ENCODE measurements at places on chromosomes 3 and 15.

- no peak for DNase-seq
Observed at GRCh38 chr3:25273582-25274171, 154.4 kb upstream of the RARB start.

DNA sequence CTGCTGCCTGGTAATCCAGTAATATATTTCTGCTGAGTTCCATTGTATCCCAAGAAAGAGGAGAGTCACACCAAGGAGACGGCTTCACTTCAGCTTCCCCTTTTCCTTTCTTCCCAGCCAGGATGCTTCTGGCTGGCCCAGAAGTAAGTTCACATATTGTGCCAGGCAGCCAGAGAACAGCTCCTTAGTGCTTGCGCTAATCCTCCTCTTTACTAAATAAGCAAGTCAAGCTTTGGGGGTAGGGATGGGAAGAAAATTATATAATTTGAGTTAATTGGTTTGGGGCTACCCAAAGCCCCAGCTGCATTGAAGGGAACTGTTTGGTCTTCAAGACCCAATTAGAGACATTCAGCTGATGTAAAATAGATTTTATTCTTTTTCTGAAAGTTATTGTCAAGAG is 218.8 kb upstream of the HES1 start:
- no peak for DNase-seq

GRCh38 chr15:40252438-40253166 is 13.7 kb downstream of the PAK6 start:
- DNase-seq, result no peak

DNA sequence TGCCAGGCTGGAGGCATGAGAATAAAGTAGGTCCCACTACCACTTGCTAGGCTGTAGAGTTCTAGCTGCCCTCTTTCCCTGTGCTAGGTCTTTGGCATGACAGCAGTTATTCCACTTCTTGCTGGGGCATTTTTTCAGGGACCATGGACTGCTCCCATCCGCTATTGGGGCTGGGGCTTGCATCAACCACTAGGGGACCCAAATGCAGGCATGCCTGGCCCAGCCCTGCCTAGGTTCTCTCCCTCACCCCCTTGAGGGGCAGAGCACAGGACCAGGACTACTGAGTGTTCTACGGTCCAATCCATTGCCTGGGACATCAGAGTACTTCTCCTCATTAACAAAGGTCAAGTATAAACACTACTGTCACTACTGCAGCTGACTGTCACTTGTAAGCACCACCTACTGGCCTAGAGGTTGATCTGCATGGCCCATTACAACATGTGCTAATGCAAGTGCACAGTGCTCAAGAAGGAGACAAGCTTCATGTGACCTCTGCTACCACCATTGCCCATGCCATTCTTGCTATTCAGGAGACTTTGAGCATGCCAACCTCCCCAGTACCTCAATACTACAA is 270.5 kb downstream of the MBNL1 start:
- DNase-seq, result no peak

GRCh38 chr15:43440721-43441281 is 52.2 kb downstream of the TP53BP1 start:
- DNase-seq, result peak; percentile 22

DNA sequence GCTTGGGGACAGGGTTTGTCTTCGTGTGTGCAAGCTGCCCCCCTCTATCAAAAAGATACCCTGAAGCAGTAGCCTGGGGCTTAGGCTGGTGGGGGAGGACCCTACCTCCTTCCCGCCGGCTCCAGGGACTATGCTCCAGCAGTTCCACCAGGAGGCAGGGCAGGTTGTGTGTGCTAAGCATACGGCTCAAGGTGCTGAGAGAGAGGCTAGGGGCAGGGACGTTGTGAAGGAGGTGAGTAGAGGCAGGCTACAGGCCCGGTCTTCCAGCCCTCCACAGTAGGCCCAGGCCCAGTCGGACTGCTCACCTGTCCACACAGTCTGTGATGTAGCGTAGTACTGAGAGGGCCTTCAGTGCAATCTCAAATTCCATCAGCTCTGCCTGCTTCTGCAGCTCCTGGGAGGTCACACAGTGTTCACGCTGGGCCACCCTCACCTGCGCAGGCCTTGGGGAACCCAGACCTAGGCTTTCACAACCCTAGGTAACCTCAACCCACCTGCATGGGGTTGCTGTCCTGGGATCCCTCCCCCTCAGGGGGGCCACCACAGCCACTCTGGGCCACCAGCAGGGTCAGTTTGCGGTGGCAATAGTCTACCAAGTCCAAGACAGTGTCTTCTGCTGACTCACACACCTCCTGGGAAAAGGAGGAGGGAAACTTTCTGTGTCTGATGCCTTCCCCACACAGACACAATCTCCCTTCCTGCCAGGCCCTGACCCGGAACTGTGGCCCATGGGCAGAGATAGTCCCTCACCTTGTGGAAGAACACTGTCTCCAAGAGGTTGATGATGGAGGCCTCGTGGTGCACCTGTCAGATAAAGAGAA is 2.4 kb upstream of the RASSF1 start:
- DNase-seq, result no peak

- DNase-seq, result no peak
Observed at GRCh38 chr3:18510947-18511346, 85.8 kb upstream of the SATB1 start.

GRCh38 chr3:147699175-147699838 is 290.1 kb downstream of the ZIC1 start:
- DNase-seq, result no peak

DNA sequence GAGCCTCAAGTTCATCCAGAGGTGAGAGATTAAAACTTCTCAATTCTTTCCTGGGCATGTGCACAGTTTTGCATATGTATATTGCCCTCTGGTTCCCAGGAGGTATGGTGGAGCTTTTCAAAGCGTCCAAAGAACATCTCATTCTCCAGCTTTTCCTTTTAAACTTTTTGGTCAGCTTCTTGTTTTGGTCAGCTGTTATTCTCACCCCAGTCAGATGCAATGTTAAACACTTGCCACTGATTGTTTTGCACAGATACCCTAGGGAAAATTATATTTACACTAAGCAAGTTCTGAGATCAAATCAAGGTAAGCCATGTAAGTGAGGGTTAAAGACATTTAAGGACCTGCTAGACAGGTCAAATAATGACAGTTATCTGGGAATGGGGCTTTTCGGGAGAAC is 261.3 kb downstream of the EDEM1 start:
- no peak for DNase-seq

DNA sequence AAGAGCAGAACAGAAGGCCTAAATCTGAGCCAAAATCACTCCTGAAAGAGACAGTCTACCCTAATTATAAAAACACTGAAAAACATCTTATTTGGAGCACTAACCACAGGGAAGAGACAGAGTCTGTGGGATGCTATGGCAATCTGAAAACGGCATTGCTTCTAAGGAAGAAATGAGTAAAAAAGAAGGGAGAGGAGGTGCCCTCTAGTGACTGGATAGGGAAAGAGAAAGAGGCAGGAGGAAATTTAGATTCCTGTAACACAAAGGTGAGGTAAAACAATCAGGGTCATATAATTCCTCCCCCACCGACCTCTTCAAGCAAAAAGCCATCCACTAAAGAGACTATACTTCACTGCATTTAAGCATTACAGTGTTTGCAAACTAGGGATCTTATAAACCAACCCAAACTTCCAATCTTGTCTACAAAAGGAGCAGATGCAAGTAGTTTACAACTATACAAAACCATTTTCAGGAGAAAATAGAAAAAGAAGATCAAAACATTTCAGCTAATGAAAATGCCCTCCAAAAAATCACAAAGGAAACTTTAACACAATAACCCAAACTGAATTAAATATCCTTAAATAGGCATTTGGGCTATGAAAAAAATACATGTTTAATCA is 32.6 kb downstream of the HACD2 start:
- no peak for DNase-seq

GRCh38 chr3:71094658-71095209 is 488.8 kb downstream of the FOXP1 start:
- no peak for DNase-seq
